HCT116 (cell line): ENCODE measurements at places on chromosomes 6 and 20.

DNA sequence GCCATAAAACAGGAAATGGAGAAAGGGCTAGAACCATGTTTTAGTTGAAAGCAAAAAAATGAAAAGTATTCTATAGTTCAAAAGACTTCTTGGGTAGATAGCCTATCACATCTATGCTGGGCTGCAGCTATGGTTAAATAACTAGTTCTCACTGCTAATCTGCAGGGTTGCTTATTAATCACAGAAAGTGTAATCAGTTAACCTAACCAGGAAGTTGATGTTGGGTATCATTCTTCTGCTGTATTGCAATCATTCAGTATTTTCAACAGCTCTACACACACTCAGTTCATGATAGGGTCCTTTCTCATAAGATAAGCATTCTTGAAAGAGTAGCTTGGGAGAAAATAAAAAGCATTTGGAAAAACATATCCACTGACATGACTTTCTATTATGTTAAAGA lies 135.2 kb upstream of the TCF21 start:
- DNase-seq, result no peak

- no peak for DNase-seq
These were observed 158.7 kb downstream of the TMEM200A start for GRCh38 chr6:130524552-130524951.

DNA sequence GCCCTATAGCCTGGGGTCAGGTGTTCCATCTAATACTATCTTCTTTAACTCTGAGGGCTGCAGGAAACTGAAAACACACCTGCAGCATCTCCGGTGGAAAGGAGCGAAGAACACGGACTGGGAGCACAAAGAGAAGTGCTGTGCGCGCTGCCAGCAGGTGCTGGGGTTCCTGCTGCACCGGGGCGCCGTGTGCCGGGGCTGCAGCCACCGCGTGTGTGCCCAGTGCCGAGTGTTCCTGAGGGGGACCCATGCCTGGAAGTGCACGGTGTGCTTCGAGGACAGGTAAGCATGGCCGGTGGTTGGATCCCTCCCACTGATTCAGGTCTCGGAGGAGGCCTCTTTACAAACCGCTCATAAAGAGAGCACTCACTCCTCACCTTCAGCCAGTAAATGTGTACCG lies 15.5 kb downstream of the SYTL3 start:
- no peak for DNase-seq

DNA sequence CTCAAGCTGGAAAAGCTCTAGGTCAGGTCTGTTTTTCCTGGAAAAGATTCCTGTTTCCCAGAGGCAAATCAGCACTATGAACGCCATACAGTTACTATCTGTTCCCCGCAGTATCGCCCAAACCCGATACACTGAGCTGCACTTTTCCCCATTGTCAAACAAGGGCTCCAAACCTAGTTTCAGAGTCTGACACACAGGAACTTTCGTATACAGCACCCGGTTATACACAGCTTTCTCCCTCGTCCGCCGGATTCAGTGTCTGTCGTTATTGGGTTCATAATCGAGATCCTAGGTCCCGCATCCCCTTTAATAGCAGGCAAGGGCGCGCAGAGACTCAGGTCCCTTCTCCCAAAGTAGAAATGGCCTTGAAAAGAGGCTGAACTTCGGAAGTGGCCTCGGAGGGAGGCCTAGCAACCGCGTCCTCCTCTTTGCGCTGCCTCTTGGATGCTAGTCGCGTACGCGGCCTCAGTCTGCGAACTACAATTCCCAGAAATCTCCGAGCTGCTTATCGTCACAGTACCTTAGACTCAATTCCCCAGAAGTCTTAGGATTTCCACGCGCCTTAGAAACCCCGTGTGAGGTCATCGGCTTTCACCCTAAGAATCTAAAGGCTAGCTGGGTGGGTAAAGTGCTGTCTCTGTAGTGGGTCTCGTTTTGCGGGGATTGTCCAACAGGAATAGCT lies 34.2 kb downstream of the ZNF391 start:
- DNase-seq, result no peak

GRCh38 chr6:29770306-29770705 lies 47.1 kb downstream of the HLA-F start:
- DNase-seq, result no peak

DNA sequence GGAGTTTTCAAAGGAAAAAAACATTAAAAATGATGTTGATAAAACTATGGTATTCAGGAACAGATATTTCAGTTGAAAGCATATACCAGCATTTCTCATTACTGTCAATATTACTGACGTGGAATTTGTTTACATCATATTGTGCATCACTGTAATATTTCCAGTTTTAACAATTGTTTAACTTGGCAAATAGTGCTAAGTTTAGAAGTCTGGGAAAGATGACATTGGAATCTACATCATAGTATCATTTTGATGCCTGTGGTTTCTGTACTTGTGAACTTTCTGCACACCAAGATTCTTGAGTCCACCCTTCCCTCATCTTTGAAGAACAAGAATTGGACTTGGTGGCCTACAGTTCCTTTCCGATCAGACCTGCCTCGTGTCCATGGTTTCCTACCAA lies 98.1 kb downstream of the RALGAPA2 start:
- no peak for DNase-seq

DNA sequence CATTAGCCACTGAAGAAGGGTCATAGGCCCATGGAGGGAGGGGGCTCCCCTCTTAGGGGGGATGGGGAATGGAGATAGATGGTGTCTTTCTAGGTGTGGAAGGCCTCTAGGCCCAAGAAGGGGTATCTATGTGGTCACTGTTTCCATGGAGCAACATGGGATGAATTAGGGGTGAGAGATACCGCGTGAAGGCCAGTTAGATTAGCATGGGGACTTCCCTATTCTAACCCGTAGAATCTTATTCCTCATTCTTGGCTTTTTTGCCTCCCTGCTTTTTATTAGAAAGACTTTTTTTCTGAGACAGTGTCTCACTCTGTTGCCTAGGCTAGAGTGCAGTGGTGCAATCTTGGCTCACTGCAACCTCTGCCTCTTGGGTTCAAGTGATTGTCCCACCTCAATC lies 3.2 kb downstream of the RAB44 start:
- no peak for DNase-seq

- DNase-seq, result no peak
These were observed 140.2 kb upstream of the PHACTR1 start for GRCh38 chr6:12576389-12576788.

DNA sequence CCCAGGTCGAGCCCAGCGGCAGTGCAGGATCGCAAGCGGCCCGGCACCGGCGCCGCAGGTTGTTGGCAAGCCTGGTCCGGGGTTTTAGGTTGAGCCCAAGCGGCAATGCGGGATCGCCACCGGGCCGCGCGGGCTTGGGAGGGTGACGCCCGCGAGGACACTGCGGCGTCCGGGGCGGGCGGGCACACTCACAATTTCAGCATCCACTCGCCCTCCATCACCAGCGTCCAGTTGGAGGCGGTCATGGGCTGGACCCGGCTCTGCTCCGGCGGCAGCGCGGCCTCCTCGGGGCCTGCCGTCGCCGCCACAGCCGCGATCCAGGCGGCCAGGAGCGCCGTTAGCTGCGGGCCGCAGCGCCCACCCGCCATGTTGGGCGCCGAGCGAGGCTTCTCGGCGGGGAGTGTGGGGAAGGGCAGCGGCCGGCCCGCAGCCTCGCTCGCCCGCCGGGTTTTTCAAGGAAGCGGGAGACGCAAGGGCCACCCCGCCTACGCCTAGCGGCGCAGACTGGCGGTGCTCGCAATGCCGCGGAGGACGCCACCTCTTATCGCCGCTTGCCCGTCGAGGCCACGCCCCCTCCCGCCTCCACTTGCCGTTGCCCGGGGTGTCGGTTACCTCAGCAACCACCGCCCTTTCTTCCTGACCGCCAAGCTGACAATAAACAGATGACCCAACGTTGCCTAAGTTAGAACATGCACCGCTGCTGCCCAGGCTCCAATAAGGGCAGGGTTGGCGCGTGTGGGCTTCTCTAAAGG lies at the start of gene TMX4:
Gene TMX4, minus strand, starts transcription at position 516 of the 752 bp plus-strand sequence. Its CDS starts 148 bp downstream, at position 368.
- peak; percentile 85 for DNase-seq

- peak; percentile 58 for DNase-seq
These were observed 123.4 kb upstream of the SUPT3H start for GRCh38 chr6:45500924-45501816.

DNA sequence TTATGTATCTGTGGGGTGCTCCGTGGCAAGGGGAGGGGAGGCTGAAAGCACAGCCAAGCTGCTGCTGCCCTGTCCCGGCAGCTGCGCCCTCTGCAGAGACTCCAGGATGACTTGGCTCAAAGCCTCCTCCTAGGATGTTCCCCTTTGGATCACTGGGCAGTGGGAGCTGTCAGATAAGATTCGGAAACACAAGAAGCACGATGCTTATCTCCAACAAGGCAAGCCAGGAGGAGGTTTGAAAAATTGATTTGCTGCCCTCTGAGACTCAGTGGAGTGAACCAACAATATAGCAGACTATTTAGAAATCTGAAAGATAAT lies 776.4 kb downstream of the C6orf118 start:
- DNase-seq, result no peak

GRCh38 chr6:139686308-139686707 lies 311.9 kb upstream of the CITED2 start:
- no peak for DNase-seq

GRCh38 chr6:71529769-71530168 lies 241.2 kb downstream of the OGFRL1 start:
- DNase-seq, result no peak

- no peak for DNase-seq
These were observed 10.2 kb upstream of the EEF1A2 start for GRCh38 chr20:63509088-63509564.

DNA sequence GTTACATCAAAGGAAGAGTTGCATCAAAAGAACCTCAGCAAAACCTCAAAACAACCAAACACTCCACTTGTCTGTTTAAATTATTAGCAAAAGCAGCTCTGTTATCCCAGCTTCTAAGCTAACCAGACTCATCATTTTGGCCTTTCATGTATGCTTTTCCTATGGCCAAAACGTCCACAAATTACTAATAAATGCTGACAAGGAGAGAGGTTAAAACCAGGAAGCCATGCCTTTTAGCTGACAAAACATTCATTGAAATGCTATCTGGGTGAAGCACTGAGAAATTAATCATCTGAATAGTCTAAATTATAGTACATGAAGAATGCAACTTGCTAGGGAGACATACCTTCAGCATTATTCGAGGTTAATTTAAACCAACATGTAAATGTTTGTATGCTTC lies 80.6 kb downstream of the LAMA2 start:
- DNase-seq, result no peak

DNA sequence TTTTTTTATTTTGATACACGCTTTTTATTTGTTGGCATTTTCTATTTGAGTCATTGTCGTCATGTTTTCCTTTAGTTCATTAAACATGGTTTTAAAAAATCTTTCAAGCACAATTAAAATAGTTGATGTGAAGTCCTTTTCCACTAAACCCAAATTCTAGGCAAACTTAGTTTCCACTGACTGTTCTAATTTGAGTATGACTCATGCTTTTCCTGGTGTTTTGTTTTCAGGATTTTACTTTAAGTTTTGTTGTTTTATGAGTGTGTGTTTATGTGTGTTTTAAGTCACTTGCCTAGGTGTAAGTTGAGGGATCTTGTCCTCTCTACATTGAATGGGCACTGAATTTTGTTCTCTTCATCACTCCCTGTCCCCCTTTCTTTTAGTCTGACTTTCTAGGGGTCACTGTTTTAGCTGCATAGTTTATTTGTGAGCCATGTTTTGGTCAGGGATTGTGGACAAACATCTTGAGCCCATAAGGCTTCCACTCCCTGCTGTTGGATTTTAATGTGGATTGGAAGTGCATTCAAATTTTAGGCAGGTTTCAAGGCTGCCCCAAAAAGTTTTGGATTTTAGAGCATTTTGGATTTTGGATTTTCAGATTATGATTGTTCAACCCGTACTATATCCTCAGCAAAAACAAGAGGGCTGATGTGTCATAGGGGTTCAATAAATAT lies 94.8 kb downstream of the CDYL start:
- DNase-seq, result no peak
